GM10248 (cell line): ENCODE measurements at places on chromosomes 2 and 18.

- DNase-seq: no peak
These were observed 1212.4 kb downstream of the LRP1B start for GRCh38 chr2:140918426-140918825.

DNA sequence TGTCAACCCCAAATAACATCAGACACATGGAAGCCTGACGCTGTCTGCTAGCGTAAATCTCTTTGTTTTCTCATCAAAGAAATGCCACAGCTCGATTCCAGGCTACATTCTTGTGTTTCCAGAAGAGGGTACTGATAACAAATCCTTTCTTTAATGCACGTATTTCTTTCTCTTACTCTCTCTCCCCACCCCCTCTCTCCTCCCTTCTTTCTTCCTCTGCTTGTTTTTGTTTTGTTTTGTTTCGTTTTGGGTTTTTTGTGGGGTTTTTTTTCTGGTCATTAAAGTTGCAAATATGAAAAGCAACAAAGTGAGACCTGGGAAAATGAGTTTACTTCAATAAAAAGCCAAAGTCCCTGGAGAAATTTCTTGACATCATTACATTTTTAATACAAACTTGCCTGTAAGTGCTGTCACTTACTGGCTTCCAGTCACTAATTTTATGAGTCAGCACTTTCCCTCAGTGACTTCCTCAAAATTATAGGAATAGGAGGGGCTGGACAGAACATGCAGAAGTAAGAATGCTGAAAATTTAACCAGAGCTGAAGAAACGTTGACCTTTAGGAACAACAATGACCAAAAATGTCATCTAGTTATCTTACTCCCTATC, 106.7 kb upstream of the NABP1 start:
- no peak for DNase-seq

DNA sequence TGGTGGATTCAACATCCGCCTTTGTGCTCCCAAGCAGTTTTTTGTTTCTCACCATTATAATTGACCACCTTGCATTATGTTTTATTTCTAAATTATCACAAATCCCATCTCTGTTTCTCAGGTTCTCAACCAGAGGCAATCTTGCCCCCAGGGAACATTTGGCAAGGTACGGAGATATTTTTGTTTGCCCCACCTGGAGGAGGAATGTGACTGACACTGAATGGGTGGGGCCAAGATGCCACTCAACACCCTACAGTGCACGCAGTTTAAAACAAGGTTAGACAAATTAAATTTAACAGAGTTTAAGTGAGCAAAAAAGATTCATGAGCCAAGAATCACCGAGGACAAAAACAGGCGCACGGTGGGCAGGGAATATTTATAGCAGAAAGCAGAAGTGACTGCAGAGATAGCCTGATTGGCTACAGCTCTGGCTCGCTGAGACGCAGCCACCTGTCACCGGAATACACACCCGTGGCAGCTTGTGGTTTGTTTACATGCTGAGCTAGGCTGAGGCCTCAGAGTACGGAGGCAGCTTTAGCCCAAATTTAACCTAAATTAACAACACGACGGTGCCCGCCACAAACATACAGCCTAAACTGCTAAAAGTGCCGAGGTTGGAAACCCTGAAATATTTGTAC, 150.0 kb upstream of the ALKAL2 start:
- DNase-seq: peak; percentile 77

DNA sequence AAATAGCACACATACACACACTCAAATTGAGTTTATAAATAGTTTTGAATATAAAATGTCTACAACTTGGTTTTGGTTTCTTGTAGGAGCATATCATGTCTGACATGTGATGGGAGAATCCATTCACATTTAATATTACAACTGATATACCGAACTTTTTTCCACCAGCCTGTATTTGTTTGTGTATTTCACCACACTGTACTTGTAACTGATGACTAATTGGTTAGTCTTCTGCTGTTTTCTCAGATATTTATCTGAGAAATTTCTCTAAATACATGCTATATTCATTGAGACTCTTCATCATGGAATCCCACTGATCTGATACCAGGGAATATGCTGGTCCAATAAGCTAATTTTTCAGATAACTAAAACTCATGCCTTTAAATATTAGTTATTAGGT, 56.3 kb upstream of the UBXN4 start:
- no peak for DNase-seq

DNA sequence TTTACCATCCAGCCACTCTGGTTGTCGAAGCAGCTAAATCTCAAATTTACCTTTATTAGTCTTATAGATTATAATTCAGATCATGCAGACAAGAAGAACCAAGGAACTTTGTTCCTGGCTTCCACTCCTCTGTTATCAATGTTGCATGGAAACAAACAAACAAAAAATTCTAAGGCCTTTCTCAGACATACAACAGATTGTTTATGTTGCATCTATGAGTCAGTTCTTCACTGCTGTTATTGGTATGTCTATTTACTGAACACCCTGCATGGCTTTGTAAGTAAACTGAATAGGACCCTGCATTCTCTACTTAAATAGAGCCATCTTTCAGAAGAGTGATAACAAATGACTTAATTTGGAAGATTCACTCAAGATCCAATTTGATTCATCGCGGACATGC, 1.6 kb upstream of the ANKRD44 start:
- DNase-seq: no peak

DNA sequence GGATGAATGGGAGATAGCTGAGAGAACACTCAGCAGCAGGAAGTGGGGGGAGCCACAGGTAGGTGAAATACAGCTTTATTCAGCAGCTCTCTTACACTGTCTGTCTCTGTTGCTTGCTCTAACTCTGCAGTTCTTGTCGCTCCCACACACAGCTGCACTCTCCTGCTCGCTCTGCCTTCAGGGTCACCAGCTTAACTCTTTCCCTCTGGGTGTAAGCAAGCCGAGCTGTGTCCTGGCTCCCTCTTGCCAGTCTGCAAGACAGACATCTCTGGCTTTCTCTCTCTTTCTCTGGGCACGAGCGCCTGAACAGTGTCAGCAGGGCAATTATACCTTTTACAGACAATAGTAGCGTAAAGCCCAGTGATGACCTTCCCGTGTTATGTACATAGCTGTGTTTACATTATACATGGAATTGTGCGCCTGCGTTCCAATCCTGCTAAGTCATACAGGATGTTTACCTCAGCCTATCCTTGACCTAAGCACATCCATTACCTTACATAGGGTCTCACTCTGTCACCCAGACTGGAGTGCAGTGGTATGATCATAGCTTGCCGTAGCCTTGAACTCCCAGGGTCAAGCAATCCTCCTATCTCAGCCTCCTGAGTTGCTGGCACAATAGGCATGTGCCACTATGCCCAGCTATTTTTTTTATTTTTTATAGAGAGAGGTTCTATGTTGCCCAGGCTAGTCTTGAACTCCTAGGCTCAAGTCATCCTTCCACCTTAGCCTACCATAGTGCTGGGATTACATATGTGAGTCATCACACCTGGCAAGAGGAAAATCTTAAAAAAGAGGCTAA, 57.8 kb upstream of the CHN1 start:
- no peak for DNase-seq

- DNase-seq: no peak
These were observed 42.7 kb upstream of the ALPP start for GRCh38 chr2:232335859-232336215.

- DNase-seq: no peak
These were observed 668.5 kb downstream of the TSN start for GRCh38 chr2:122423934-122424333.

- no peak for DNase-seq
These were observed 16.4 kb upstream of the CHMP1B start for GRCh38 chr18:11834772-11835171.

GRCh38 chr18:77062518-77063003, 70.0 kb downstream of the MBP start:
- DNase-seq: peak; percentile 45

DNA sequence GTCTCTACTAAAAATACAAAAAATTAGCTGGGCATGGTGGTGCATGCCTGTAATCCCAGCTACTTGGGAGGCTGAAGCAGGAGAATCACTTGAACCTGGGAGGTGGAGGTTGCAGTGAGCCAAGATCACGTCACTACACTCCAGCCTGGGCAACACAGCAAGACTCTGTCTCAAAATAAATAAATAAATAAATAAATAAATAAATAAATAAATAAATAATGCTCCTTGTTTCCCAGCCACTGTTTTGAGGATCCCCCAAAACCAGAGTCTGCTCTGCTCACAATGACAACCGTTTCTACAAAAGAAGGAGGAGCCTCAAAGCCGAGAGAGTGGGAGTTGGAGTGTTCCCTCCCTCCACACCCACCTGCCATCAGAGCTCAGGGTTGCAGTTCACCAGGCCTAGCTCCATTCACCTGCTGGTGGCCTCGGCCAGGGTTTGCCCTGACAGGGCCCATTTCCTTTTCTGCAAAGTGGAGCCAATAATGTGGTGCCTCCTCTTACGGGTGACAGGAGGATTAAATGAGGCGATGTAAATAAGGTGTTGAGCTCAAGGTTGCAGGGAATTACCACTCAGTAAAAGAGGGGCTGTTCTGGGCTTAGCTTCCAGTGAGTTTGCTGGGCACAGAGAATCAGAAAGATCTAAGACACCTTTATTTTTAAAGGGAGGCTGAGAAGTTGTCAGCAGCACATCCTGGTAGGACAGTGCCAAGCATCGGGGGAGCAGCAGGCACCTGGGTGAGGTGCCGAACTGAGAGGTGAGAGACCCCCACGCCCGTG, 25.5 kb downstream of the CRACDL start:
- DNase-seq: no peak

DNA sequence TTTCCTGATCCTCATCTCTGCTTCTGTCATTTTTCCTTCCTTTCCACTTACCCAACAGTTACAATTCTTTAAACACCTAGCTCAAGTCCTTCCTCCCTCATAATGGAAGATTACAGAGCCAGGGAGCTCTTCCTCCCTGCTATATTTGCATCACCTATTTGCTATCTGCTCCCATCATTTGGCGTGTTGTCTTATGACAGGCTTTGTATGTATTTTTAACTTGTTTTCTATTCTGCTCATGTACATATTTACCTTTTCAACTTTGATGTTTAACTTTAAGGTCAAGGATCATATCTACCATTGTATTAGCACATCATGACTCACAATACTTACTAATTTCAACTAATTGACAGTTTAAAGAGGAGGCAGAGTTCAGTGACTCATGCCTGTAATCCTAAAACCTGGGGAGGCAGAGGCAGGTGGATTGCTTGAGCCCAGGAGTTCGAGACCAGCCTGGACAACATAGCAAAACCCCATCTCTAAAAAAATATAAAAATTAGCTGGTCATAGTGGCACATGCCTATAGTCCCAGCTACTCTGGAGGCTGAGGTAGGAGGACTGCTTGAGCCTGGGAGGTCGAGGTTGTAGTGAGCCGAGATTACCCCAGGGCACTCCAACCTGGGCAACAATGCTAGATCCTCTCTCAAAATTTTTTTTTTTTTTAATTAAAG, 308.0 kb upstream of the STON1 start:
- no peak for DNase-seq

DNA sequence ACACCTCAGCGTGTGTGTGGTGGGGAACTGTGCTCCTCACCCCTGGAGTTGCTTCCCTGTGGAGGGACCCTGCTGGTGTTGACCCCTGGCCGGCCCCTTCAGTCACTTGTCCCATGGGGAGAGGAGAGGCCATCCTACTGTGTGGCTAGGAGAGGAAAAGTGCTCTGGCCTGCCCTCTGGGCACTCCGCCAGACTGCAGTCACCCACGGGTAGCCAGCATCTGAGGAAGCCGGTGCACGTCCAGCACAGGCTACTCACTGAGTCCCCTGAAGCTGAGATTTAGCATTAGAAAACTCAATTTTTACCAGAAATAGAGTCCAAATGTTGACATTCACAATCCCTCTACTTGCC, 211.5 kb upstream of the RAB6C start:
- no peak for DNase-seq

GRCh38 chr2:11354363-11355154, 10.1 kb upstream of the ROCK2 start:
- DNase-seq: no peak

DNA sequence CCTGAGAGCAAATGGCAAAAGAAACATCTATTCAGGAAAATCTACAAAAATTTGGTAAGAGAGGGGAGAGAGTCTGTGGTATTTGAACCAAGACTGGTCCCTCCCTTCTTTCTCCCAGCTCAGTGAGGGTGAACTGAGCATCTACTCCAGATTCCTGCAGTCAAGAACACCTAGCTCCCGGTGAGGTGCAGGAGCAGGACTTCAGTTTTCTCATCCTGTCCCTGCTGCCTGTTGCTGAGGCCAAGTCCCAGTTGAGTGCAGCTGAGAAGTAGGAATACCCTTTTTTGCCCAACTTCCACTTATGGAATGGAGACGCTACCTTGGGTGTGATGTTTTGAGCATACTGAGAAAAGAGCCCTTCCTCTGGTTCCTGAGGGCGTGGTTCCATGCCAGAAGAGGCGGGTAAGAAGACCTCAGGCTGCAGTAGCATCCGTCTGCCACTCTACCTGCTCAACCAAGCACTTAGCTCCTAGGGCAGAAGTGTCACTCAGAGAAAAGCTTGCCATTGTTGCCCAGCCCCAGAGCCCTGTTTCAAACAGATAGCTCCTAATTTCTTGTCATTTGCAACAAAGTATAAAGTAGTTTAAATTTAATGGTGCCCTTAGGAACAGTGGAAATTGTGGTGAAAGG, 112.9 kb downstream of the SOS1 start:
- DNase-seq: no peak

DNA sequence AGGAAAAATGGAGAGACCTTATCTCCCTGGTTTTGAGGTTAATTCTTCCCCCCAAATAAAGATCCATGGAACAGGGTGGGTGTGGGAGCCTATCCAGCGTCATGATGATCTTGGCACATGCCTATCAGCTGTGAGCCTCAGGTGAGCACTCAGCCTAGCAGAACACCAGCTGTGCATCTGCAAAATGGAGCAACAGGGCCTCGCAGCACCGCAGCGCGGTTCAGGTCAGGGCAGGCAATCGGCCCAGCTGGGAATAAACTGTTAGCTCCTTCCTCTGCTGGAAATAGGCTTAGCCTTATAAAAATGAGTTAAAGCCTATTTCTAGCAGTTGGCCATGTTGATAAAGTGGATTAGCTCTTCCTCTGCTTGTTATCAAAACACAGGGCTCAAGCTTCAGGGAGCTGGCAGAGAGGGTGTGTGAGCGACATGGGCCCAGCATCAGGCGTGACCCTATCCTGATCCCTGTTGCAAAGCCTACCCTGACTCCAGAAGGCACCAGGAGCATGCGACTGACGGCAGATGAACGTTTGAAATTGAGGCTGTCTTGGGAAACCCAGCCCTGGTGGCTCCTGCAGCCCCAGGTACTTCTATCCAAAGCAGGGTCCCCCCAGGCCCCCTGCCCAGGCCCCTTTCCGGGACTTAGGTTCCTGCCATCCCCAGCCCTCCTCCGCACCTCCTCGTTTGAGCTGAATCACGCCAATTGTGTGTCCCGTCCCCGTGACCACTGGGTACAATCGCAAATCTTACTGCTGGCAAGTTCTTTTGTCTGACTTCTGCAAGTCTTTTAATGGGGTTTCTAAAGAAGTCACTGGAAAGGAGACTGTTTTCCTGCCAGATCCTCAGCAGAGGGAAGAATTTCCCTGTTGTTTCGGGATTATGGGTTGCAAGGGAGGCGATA, 35.4 kb downstream of the ARHGEF4 start:
- DNase-seq: no peak

- no peak for DNase-seq
These were observed 79.7 kb downstream of the MRPS9 start for GRCh38 chr2:105117565-105117964.

GRCh38 chr2:236086403-236086970, 81.7 kb downstream of the GBX2 start:
- DNase-seq: no peak
